ENCODE measurements at places on chromosomes 6 and 20.
A peak's percentile ranks its signal among the peaks of the same experiment; 100 is the strongest.

GRCh38 chr6:160035693-160036330 lies 66.9 kb downstream of the IGF2R start:
- no peak for DNase-seq

DNA sequence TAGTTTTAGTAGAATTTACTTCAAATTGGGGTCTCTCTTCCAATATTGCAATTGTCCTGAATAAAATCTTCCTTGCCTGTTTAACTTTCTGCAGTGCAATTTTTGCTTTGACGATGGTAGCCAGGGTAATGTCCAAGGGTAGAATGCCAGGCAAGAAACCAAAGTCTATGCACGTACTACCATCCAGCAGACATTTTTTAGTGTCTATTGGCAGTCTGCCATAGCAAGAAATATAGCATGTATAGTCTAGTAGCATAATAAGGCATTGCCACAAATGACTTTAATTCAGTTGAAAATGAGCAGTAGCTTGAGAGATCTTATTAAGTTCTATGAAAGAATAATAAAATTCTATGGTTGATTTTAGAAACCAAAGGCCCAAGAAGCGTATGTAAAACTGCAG lies 62.3 kb upstream of the KCNQ5 start:
- DNase-seq = no peak

DNA sequence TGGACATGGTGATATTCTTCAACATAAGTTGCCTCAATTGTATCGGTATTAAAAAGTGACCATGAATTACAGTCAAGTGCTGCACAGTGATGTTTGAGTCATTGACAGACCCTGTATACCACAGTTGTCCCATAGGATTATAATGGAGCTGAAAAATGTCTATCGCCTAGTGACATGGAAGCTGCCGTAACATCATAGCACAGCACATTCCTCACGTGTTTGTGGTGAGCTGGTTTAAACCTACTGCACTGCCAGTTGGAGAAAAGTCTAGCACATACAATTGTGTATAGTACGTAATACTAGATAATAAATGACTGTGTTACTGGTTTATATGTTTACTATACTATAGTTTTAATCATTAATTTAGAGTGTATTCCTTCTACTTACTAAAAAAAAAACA lies 150.2 kb downstream of the CDH26 start:
- DNase-seq = no peak

GRCh38 chr6:53989504-53989903 lies 121.7 kb upstream of the MLIP start:
- no peak for DNase-seq

GRCh38 chr6:14053811-14054210 lies 63.8 kb upstream of the CD83 start:
- DNase-seq = no peak

DNA sequence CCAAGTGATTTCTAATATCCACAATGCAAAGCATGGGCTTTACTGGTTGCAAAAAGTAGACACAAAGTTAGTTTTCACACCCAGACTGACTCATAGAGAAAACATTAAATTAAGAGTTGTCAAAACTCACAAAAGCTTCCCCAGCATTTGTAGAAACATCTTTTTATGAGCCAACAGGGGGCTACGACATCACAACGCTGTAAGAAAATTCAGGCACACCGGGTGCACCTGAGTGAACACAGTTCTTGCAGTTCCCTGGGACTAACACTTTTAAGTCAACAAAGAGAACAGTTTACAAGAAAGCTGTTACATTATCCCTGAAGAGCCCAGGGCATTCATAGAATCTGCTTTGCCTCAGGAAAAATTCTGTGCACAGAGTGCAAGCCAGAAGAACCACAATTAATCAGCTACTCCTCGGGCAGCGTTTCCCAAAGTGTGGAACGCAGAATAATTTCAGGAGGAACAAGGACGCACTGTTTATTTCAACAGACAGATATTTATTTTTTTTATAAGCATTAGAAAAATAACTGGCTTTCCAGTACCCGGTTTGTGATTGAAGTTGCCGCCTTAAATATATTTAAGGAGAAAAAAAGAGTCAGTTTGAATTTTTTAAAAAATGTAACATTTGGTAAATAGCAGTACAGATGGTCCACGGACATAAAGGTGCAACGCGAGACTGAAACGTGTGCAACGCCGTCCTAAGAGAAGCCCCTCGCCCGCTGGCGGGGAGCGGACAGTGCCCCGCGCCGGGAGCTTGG lies 1.2 kb downstream of the NCOA5 start:
- DNase-seq = no peak

DNA sequence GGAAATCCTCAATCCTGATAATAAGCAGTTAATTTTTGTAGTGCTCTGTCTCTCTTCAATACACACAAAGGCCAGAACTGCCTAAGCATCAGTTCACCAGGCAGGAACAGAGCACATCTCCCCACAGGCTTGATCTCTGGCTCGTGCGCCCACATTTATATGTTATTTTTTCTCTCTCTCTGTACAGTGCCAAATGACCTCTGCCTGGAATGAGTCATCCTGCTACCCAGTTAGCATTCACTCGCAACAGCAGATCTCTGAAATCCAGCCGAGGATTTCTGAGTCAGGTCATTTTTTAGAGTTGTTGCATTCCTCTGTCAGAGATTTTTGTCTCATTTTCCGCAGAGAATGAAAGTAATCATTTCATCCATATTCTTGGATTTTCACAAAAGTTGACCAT lies 107.1 kb downstream of the COL12A1 start:
- DNase-seq = no peak

DNA sequence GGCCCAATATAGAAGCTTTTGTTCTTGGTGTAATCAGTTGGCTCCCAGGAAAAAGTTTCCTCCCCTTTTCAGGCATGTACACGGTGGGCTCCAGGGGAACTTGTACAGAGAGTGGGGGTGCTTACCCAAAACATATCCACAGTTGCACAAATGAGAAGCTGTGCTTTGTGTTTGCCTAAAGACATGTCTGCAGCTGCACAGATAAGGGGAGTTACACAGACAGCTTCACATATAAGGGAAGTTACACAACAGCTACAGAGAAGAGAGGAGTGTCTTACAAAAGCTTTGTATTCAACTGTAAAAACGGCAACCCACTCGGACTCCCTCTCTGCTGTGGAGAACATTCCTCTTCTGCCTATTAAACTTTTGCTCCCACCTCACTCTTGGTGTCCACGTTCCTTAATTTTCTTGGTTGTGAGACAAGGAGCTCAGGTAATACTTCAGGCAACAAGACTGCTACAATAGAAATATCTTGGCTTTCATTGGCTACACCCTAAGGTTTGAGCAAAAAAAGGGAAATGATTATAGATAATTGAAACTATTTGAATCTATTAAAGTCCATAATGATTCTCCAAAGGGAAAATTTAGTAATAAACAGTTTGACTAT lies 7.4 kb upstream of the PNRC1 start:
- DNase-seq = no peak

DNA sequence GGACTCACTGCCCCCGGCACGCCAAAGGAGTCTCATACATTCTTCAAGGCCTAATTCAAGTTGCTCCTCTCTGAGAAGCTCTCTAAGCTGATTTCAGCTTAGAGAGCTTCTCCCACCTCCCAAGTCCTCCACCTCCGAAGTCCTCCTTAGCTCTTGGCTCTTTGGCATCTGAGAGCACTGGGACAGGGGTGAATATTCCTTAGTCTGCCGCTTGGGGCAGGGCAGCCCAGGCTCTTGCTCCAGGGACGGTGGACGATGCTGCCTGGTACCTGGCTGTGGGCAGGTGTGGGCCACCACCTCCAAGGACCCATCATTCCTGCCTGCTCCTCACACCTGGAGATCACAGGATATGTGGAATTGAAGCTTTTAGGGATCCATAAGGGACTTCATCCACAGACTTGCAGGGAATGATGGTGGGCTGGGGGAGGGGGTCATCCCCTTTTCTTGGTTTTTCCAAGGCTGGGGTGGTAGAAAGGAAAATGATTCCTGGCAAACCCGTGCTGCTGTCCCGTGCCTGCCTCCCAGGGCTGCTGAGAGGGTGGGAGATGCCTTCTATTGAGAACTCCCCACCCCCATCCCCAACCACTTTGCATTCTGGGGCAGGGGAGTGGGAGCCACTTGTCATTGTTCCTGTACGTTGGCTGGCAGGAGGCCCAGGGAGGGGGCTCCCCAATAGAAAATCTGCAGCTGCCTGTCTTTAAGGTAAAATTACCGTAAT lies 57.4 kb downstream of the ARHGAP40 start:
- DNase-seq = peak; percentile 69

DNA sequence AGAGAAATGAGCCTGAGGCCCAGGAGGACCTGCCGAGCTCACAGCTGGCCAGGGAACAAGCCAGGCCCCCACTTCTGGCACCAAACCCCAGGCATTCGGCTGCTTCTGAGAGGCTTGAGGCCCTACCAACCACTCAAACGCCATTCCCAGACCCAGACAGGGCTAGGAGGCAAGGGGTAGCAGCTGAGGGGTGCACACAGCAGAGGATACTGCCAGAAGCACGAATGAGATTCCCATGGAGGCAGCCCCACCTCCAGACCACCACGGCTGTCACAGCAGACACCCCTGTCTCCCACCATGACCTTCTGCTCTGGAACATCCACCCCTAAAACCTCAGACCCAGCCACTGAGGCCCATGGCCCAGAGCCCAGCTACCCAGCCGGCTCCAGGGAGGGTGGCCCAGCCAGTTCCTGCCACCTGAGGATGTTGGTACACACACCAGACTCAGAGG lies 36.1 kb downstream of the NTSR1 start:
- DNase-seq = no peak

GRCh38 chr6:1708820-1709219 lies 99.1 kb downstream of the FOXC1 start:
- no peak for DNase-seq

- peak; percentile 68 for DNase-seq
Measured at GRCh38 chr6:117906958-117907600, at the start of gene SLC35F1. TSS of gene SLC35F1 (plus strand) at chr6:117907264.

DNA sequence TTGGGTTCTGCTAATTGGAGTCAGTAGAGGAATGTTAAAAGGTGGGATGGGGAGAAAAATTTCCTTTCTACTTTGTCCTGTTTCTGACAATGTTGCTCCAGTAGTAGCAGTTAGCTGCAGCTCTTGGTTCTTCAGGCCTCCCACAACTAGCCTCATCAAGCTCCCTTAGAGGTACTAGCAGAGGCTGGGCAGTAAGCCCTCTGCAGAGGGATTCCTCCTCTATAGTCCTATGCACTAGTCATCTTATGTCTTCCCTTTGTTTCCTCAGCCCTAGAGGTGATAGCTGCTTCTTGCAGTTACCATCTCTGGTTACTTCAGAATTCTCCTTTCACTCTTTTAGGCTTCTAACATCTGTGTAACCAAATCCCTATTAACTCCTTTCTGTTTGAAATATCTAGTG lies 99.8 kb downstream of the FILIP1 start:
- DNase-seq = no peak

- no peak for DNase-seq
Measured at GRCh38 chr6:1970151-1970561, 275.2 kb downstream of the GMDS start.

- DNase-seq = peak; percentile 81
Measured at GRCh38 chr20:44683263-44684046, 31.7 kb upstream of the CCN5 start.

- DNase-seq = no peak
Measured at GRCh38 chr20:49956689-49957088, 20.5 kb downstream of the RNF114 start.

GRCh38 chr6:2178125-2178524 lies 67.3 kb downstream of the GMDS start:
- no peak for DNase-seq

DNA sequence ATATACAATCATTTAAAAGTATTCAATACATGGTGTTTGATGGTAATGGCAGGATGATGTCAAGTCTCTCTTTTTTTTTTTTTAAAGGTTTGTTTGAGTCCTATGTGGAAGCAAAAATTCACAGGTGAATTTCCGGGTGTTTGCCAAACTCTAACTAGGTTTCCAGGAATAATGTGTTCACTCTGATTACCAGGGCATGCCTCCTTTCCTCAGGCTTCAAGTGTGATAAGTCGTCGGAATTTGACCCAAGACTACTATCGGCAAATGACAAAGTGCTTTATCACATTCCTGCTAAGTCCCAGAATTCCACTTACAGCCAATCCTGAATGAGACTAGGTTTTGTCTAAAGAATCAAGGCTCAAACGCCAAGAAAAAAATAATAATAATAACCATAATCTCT lies 7.3 kb downstream of the OARD1 start:
- no peak for DNase-seq

- DNase-seq = no peak
Measured at GRCh38 chr6:14766391-14766994, 479.4 kb upstream of the JARID2 start.

DNA sequence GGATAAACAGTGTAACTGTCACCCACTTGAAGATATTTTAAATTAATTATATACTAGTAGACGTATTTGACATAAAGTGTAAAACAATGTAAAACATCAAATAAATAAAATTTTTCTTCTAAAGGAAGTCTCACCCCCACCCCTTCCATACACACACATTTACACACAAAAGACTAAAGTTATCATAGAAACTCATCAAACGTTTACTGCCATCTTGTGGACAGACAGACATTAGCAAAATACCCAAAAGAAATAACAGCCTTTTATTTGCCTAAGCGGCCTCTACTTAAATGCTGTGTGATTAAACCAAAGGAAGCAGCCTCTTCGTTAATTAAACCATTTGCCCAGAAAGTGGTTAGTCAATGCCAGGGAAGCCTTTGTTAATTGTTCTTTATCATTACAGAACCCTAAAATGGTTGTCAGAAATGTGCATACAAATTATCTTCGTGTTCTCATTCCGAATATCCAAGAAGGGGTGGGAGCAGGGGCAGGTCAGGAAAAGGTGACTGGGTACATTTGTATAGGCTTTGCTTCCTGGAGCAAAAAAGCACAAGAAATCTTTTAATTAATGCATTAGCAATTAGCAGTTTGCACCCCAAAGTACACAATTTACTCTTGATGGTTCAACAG lies 176.2 kb upstream of the SASH1 start:
- no peak for DNase-seq

GRCh38 chr6:137734875-137735182 lies 132.2 kb upstream of the TNFAIP3 start:
- no peak for DNase-seq

GRCh38 chr6:95587989-95588388 lies 10.7 kb downstream of the MANEA start:
- DNase-seq = no peak

GRCh38 chr6:151073701-151074100 lies 166.1 kb upstream of the AKAP12 start:
- no peak for DNase-seq

GRCh38 chr6:6643398-6643797 lies 54.9 kb downstream of the LY86 start:
- no peak for DNase-seq

DNA sequence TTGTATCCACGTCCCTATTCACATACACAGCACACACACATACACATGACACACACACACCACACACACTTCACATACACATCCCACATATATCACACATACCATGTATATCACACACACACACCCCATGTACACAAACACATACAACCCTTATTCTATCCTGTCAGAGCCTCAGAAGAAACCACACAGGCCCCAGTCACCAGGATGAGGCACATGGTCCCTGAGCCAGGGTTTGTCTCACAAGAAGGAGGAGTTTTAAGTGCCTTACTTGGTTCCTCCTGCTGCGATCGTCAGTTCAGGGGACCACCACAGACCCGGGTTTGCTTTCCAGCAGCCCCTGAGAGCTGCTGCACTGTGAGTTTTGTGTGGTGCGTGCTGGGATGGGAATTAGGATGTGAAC lies 23.6 kb downstream of the BFSP1 start:
- no peak for DNase-seq
